Trophoblast cell (in vitro differentiated cells and primary cell): ENCODE measurements at places on chromosomes 1 and 21.

DNA sequence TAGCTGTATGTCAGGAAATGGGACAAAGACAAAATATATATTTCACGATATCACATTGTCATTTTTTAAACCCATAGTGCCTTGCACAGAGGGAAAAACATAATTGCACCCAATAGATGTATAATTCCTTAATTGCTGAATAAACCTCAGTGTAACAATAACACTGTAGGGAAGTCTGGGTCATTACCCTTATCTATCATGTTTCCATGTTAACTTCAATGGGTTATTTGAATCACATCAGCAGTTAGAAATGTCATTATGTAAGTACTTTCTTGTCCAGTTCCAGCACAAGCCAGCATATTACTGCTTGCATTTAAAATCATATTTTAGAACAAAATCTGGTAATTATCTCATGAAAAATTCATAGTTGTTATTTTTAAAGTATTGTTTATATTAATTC lies 222.7 kb downstream of the HMCN1 start:
- no peak for DNase-seq

DNA sequence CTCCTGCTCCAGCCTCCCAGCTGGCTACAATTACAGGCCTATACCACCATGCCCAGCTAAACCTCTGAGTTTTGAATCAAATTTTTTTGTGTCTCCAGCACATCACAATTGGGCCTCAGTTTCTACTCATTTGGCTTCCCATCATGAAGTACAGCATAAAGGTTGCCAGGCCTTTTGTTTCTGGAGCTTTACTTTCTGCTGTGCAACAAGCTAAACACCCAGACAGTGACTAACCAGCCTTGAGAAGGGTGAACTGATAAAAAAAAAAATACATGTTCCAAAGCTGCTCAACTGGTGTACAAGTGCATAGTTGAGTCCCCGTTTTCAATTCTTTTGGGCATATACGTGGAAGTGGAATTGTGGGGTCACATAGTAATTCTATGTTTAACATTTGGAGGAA lies 25.1 kb downstream of the TIAM1 start:
- DNase-seq, result no peak

DNA sequence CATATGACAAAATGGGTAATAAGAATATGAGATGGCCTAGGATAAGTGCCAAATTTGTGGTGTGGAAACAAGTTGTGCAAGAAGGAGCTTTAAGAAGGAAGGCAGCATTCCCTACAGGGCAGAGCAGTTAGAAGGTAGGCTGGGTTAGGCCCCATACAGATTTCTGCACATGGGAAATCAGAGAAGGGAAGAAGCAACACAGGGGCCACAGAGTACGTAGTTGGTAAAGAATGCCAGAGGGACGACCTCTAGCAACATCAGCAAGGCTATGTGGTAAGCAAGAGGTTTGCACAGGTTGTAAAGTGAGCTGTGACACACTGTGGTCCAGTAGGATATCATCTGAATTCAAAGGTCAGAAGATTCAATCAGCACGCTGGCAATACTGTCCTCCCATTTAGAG lies 765.6 kb upstream of the B3GALT2 start:
- no peak for DNase-seq

DNA sequence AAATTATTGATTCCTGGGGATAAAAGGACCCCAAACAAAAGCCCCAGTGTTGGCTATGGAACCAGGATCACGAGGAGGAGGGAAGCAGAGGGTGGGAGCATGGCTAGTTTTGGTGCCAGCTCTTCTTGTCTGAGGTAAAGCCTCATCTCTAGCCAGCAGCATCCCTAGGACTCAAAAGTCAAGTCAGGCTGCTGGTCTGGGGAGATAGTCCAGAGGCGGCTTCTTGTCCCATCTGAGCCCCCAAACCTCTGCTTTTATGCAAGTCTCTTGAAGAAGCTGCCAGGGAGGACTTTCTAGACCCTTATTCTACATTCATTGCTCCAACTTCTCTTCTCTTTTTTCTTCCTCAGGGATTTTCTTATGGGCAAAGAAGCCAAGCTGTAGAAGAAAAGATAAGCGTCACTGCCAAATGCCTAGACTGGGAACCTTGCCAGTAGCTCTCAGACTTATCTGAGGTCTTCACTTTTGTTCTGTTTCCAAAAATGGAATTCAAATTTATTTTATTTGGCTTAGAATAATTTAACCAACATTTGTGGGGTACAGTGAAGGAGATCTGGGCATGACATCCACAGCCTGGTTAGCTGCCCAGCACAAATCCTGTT lies 6.9 kb upstream of the ANKRD35 start:
- no peak for DNase-seq

- peak; percentile 82 for DNase-seq
Measured at GRCh38 chr1:92329347-92330129, 30.7 kb downstream of the RPAP2 start.

GRCh38 chr1:28507247-28507645 lies 1.4 kb downstream of the RCC1 start:
- DNase-seq, result peak; percentile 12

DNA sequence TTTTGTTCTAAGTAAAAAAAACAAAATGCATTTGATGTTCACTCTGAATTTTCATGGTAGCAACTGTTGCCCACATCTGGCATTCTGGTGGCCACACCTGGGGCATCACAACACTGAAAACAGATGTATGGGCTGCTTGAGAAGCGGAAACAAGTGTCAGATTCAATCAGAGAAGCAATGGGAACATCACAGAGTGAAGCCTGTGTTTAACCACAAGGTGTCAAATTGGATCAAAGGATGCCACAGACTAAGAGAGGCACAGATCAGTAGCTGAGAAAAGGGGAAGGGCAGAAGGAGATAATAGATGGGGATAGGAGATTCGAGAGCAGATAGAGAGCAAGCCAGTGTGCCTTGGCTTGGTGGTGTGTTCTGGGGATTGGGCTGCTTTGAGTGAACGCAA lies 49.8 kb upstream of the MTF2 start:
- no peak for DNase-seq

DNA sequence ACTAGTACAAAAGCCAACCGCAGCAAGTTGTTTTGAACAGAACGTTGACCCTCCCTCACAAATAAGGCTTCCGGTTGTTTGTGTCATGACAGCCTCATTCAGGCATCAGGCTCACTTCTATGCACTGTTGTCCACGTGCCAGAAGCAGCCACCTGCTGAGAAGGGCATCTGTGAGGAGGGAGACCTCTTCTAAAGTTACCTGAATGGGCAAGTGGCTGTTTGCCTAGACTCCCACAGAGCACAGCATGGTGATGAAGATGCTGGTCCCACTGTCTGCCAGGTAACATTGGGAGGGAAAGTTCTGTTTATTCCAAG lies 176.1 kb downstream of the CLIC6 start:
- no peak for DNase-seq

- DNase-seq, result no peak
Measured at GRCh38 chr1:115953180-115953579, 23.1 kb upstream of the SLC22A15 start.
